SK-N-SH treated with all-trans-retinoic acid at 6 μM for 48 hours (cell line): ENCODE measurements at places on chromosomes 1 and 21.

DNA sequence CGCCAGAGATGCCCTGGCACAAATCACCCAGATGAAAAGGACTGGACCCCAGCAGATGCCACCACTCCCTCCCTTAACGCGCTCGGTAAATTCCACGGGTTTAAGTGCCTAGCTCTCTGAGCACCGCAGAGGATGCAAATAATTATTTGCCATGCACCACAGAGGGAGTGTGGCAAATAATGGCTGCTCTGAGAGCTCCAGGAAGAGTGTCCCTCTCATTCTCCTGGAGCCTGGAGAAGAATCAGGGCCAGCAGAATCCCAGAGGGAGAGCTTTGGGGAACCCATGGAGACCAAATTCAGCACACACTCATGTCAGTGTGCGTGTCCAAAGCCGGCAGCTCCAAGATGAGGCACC lies 667 bp downstream of the HHIPL2 start:
- ATAC-seq: peak; percentile 68; the same call in 1 of the 3 replicates

GRCh38 chr1:53413175-53414001 lies 45.8 kb upstream of the DMRTB1 start:
- ATAC-seq: peak; percentile 69

- no peak for ATAC-seq
Observed at GRCh38 chr1:34906756-34907155, 22.7 kb downstream of the DLGAP3 start.

- ATAC-seq: no peak
Observed at GRCh38 chr1:4170548-4171340, 270.7 kb upstream of the C1orf174 start.

- no peak for ATAC-seq
Observed at GRCh38 chr21:42187976-42188653, 30.8 kb upstream of the ABCG1 start.

GRCh38 chr1:2074396-2074795 lies 24.2 kb downstream of the PRKCZ start:
- ATAC-seq: no peak

- ATAC-seq: no peak; the same call in 2 of the 3 replicates
Observed at GRCh38 chr1:39926343-39926793, 24.7 kb upstream of the MYCL start.

DNA sequence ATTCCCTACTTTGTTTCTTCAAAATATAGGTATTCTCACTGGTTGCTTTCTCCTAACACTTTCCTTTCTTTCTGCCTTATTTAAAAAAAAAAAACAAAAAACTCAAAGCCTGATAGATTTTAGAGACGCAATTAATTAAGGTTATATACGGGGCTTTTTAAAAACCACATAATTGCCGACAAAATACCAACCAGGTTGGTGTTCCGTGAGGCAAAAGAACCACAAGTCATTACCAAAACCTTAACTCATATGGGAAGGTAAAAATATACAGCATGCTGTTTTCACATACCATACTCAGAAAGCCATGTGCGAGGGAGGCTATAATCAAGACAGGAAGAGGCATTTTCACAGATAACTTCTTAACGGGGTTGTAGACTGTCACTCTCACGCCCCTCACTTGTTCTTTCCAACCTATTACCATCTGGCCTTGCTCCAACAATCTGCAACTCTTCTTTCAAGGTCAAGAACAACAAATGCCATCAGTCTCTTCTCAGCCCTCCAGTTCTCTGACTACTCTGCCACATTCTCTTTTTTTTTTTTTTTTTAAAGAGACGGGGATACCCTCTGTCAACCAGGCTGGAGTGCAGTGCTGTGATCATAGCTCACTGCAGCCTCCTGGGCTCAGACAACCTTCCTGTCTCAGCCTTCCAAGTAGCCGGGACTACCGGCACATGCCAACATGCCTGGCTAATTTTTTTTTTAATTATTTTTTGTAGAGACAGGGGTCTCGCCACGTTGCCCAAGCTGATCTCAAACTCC lies 102.6 kb downstream of the APP start:
- ATAC-seq: no peak

DNA sequence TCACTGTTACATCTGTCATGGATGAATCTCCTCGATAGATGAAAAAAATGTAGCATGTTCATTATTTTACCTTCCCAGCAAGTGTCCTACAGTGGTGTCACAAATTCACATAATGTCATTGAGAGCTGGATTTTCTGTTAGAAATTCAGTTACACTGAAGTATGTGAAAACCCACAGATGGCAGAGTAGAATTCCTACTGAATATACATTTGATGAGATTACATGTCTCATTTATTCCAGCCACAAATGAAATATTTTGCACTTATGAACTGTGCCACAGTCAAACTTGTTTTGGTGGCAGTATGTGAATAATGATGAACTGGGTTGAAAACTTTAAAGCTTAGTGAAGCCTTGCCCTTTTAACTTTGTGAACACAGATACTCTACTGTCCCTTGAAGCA lies 301.9 kb upstream of the DPYD start:
- ATAC-seq: no peak

- ATAC-seq: no peak
Observed at GRCh38 chr1:19465123-19465522, 20.2 kb downstream of the CAPZB start.

DNA sequence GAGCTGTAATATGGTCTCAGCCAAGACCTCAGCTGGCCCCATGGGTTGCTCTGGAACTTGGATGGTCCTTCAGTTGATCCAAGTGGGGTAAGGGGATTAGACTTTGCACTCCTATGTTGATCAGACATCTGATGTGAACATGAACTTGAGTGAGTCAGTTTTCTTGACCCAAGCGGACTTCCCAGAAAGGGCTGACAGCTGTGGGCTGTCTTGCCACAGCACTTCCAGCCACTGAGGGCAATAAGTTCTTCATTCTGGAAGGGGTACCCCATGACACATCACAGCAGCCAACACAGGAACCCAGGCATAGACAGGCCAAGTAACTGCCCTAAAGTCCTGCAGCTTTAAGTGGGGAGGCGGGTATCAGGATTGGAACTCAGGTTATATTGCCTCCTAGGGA lies 93.9 kb upstream of the USP24 start:
- ATAC-seq: no peak

- no peak for ATAC-seq
Observed at GRCh38 chr1:143611159-143611558, 360.6 kb downstream of the FAM72C start.

DNA sequence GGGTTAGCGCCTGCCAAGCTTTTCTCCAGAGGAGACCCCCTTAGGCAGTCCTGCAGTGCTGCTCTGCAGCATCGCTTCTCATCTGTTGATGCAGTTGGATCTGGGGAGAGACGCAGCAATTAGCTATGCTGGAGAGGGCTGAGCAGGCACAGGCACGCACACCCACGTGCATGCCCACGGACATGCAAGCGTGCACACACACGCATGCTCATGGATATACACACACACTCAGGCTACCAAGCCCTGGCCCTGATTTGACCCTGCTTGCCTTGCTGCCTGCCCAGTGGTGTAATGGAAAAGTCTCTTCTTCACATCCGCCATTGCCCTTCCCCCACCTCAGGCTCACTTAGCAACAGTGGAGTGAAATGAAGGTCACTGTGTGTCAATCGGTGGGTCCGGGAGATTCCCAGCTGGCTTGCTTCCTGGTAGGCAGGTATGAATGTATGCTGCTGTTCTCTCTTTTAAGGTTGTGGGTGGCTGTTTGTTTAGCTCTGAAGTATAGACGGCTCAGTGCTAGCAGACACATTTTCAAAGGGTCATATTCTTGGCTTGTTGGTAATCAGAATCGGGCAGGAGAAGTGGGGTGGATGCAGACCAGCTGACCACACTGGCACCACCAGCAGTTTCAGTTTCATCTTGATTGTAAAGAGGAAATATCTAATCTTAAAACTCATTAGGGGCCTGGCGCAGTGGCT lies 9.5 kb downstream of the ATP1B1 start:
- ATAC-seq: no peak

GRCh38 chr1:246785494-246786111 lies 61.4 kb downstream of the SCCPDH start:
- no peak for ATAC-seq

DNA sequence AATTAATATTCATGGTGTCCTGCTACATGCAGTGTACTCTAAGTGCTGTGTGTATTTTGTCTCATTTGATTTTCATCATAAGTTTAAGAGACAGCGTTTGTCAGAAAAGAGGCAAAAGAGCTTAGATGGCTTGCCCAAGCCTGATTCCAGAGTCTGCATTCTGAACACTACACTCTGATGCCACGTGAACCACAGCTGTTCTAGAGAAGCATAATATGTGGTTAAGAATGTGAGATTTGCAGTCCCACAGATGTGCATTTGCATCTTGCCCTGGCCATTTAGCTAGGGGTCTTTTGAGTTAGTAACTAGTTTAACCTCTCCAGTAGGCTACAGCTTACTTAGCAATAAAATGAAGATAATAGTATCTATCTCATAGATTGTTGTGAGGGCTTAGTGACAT lies 9.2 kb upstream of the GADD45A start:
- ATAC-seq: no peak

GRCh38 chr1:16232316-16232710 lies 4.7 kb downstream of the CPLANE2 start:
- ATAC-seq: no peak

DNA sequence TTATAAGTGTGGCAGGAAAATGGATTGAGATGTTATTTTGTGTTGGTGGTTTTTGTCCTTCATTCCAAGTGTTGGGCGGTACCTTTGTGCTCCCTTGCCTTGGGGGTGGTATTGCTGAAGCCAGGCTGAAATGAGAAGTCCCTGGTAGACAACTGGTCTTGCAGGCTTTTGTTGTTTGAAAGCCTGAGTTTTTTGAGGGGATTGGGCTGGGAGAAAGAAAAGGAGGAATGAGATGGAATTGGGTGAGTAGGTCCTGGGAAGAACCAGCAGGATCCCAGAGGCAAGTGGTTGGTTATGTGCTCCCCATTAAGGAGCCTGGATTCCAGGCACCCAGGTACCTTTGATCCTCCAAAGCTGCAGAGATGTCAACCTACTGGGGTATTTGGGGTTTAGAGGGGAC lies 93.7 kb upstream of the SLC2A1 start:
- ATAC-seq: no peak

DNA sequence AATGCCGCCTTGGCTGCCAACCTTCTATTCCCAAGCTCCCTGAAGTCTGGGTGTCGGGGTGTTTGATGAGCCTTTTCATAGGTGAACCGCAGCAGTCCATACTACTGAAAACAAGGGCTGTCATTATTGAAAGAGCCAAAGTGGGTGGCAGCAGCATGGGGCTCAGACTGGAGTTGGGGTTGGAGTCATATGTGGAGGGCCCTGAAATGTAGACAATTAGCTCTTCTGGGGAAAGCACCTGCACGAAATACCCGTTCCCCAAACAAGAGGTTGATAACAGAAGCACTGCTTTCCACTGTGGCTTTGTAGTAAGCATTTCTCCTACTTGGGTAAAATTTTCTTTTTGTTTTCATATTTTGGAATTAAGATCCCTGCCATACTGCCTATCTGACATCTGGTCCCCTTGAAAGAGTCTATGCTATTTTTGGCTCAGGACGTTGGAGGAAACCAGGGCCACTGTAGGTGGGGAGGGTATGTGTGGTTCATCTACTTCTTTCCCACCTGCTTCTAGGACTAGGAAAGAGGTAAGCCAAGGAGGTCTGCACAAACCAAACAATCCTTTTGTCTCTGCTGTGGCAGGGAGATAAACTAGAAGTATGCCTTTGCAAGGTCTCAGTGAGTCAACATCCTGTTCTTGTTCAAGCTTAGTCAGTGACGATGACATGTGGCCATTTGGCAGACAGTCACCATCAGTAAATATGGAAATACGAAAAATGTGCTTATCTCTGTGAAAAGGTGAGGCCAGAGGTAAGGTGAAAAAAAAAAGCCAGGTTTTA lies 197.0 kb upstream of the UBE2U start:
- ATAC-seq: peak; percentile 90

DNA sequence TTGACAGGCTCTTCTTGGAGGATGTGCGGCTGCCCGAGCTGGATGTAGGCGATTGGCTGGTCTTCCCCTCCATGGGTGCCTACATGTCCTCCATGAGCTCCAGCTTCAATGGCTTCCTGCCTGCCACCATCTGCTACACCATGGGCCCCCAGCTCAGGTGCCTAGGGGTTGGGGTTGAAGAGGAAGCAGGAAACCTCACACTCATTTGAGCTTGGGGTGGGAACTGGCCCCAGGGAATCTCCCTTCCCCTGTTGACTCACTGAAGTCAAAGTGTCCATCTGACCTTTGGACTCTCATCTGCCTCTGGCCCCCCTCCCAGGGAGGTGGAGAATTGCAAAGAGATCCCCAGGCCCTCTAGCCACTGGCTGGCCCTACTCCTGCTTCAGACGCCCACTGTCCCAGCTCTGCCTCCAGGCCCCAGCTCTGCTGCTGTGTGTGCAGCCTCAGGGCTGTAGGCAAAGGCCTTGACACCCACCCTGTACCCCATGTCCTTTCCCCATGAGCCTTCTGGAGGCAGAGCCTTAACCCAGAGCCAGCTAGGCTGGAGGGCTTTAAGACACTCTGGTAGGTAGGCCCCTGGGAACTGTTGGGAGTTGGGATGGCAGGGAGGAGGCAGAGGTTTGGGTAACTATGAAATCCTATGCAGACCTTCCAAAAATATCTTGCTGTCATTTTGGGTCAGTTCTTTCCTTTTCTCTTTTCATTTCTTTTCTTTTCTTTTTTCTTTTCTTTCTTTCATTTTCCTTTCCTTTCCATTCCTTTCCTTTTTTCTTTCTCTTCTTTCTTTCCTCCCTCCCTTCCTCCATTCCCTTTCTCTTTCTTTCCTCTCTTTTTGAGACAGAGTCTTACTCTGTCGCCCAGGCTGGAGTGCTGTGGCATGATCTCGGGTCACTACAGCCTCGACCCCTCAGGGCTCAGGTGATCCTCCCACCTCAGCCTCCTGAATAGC lies 66.9 kb upstream of the TINAGL1 start:
- no peak for ATAC-seq

DNA sequence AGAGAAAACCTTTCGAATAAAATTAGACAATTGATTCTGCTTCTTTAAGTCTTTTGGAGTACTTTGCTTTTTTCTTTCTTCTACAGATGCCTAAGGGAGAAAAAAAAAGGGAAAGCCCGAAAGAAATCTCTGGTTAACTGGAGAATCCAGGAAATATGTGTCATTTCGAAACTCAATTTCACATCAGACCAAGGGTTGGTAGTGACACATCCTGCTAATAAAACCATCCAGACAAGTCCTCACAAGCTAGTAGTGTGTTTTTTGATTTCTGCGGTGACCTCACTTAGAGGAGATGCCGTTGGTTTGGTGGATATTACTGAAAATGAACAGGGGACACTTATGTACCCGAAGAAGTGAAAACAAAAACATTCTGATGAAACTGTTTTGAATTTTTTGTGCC lies 726.5 kb upstream of the ADAMTS5 start:
- ATAC-seq: no peak

DNA sequence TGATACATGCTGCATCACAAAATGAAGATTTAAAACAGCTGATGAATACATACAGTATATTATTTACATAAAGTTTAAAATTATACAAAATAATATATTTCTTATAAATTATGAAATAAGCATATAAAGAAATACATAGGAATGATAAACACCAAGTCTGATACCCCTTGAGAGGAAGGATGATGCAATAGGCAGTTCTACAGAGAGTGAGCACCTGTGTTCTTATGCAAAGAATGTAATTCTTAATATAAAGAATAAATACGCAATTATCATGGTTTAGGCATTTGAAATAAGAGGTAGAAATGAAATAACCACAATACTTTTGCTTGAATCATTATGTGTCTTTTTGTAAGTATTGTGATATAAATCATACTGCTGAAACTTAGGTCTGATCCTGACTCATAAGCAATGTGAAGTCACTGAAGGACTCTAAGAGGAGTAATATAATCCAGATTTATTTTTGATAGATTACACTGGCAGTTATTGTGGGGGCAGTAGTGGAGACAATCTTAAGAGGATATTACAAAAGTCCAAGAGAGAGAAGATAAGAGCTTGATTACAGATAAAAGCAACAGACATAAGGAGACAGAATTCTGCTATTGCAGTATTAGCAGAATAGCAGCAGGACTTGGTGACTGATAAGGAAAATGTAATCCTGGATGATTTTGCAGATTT lies 39.0 kb downstream of the TTLL7 start:
- peak; percentile 91 for ATAC-seq
